Left lung (tissue), 14 donors: ENCODE measurements at places on chromosomes 6 and 20. TPM values are rescaled to one million over a fixed set of nuclear protein-coding genes. Genes with fewer than 3 reads are reported as not detected.
A peak's percentile ranks its signal among the peaks of the same experiment; 100 is the strongest.

GRCh38 chr6:146915671-146916127 is 288.5 kb upstream of the STXBP5 start:
- H3K4me3 ChIP-seq: no peak overlapping the region
- no peaks in the 10 kb centered on the region for H3K36me3 ChIP-seq
- H3K27me3 ChIP-seq: no peaks in the 10 kb centered on the region
- DNase-seq: no peak

- H3K36me3 ChIP-seq: no peaks in the 10 kb centered on the region
- no peaks in the 10 kb centered on the region for H3K27me3 ChIP-seq
- no peak for DNase-seq
- no peaks in the 10 kb centered on the region for H3K4me1 ChIP-seq
- H3K27ac ChIP-seq: no peak overlapping the region
Observed at GRCh38 chr6:138520463-138520862, 21.2 kb upstream of the NHSL1 start.

GRCh38 chr6:45667300-45667699 is 289.6 kb upstream of the SUPT3H start:
- no peaks in the 10 kb centered on the region for H3K36me3 ChIP-seq
- H3K4me1 ChIP-seq: peaks cover 12% of the 10 kb centered on the region
- H3K27me3 ChIP-seq: peaks cover 15% of the 10 kb centered on the region
- H3K4me3 ChIP-seq: no peak overlapping the region

DNA sequence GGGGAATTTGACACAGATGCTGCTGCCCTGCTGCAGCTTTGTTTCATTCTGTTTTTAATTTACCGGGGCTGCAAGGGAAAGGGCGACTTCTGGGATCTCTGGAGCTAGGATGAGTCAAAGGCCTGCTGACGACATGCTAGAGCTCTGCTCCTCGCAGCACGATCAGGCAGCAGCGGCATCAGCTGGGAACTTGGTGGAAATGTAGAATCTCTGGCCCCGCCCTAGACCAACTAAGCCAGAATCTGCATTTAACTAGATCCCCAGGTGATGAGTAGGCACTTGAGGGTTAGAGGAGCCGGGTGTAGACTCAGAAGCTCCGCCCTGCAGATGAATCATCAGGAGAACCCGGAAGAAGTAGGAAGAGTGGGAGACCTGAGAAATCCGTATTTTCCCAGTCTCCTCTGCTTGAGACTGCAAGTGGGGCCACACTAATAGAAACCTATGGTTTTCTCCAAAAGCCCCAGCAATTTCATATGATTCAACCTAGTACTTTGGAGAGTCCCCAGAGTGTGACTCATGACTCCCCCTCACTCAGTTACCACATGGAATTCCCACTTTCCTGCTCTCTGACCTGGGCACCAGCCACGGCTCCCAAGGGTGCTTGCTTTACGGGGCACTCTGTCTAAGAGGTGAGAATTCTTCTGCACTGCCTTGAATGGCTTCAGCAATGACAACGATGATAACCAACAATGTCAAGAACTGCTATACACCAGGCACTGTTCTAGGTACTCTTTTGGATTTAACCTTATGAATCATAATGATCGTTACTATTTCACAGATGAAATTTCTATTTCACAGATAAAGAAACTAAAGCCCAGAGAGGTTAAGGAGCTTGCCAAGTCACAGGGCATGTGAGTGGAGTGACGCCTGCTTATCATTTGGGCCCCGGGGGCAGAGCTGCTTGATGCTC is 18.1 kb downstream of the TUBB2B start:
- no peaks in the 10 kb centered on the region for H3K36me3 ChIP-seq
- H3K27me3 ChIP-seq: no peaks in the 10 kb centered on the region
- H3K4me1 ChIP-seq: no peaks in the 10 kb centered on the region
- no peak overlapping the region for H3K4me3 ChIP-seq
- H3K27ac ChIP-seq: peak overlapping the region; percentile 8
- DNase-seq: no peak

GRCh38 chr6:163743796-163744195 is 329.3 kb downstream of the QKI start:
- H3K4me1 ChIP-seq: no peaks in the 10 kb centered on the region
- H3K36me3 ChIP-seq: no peaks in the 10 kb centered on the region
- no peak overlapping the region for H3K4me3 ChIP-seq
- H3K27ac ChIP-seq: no peak overlapping the region

DNA sequence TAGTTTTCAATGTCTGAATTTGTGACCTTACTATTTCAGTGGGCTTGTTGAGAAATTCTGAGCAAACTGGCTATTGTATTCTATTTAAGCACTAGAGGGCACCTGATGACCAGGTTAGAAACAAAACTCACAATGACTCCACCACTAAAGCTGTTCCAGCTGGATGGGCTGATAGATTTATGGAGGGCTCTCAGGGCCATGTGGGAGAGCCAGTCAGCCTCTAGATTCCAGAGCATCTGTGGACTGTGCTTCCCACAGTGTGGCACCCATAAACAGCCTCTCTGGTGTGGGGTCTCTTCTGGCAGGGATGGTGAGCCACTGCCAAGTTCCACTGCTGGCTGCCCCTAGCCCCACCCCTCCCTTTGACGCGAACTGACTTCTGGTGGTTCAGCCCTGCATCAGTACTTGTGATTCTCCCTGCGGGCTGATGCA is 29.2 kb downstream of the C6orf58 start:
- H3K27ac ChIP-seq: no peak overlapping the region
- no peaks in the 10 kb centered on the region for H3K27me3 ChIP-seq
- H3K36me3 ChIP-seq: no peaks in the 10 kb centered on the region
- no peaks in the 10 kb centered on the region for H3K4me1 ChIP-seq
- DNase-seq: no peak

GRCh38 chr6:129659590-129660345 is 50.2 kb downstream of the ARHGAP18 start:
- H3K4me3 ChIP-seq: no peak overlapping the region
- no peaks in the 10 kb centered on the region for H3K27me3 ChIP-seq
- H3K4me1 ChIP-seq: no peaks in the 10 kb centered on the region
- H3K36me3 ChIP-seq: no peaks in the 10 kb centered on the region
- peak overlapping the region; percentile 35 for H3K27ac ChIP-seq

DNA sequence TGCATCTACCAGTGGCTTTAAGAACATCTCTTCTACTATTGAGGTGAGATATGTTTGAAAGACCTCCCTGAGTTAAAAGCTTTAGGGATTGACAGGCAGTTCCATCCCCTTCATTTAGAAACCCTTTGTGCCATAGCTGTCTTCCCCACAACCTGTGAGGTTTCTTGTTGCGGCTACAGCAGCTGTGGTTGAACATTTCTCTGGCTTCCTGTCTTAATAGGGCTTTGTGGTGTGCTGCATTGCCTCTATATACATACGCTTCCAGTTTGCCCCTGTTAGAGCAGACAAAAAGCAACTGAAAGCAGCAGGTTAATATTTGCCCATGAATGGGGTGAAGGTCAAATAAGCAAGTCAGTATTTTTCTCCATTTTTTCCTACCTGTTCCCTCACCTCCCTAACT is 210.2 kb downstream of the TMEM200A start:
- H3K27ac ChIP-seq: no peak overlapping the region
- no peak overlapping the region for H3K4me3 ChIP-seq
- no peaks in the 10 kb centered on the region for H3K4me1 ChIP-seq
- DNase-seq: no peak
- no peaks in the 10 kb centered on the region for H3K27me3 ChIP-seq
- H3K36me3 ChIP-seq: no peaks in the 10 kb centered on the region

- H3K4me3 ChIP-seq: no peak overlapping the region
- no peaks in the 10 kb centered on the region for H3K27me3 ChIP-seq
- DNase-seq: no peak
- H3K4me1 ChIP-seq: no peaks in the 10 kb centered on the region
- H3K36me3 ChIP-seq: no peaks in the 10 kb centered on the region
Observed at GRCh38 chr6:65610746-65611145, 96.3 kb downstream of the EYS start.

F13A1 gene
- total RNA-seq: 153 TPM

NNAT gene
- total RNA-seq: 0.45 TPM

TP53TG5 gene
- 0.44 TPM for total RNA-seq

LINC00237 gene
- total RNA-seq: not detected
